Right atrium auricular region (tissue), 2 donors: ENCODE measurements at places on chromosomes 4 and X.

DNA sequence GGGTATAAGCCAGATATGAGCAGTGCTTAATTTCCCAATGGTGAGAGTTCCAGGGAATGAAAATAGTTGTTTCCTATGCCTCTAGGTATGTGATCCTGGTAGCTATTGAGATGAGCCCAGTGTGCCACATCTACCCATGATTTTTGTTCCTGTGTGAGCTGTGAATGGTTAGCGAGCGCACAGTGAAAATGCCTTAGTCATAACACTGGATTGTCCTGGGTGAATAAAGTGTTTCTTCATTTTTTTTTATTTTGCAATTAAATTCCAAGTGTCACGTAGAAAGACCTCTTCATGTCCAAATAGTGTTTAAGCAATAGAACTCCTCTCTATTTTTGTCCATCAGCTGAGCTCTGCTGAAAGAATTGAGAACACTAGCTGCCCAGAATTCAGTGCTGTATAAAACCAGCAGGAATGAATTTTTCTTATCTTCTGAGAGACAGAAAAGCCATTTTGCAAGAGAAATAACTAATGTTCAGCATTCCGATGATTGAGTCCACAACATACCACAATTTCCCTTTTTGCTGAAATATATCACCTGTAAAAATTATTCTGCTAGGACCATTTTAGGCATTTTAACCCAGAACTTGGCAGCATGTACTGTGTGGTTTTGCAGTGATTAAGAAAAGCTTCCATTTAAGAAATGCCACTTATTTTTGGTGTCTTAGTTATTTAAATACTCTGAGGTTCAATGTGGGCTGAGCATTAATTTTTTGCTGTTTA, 5.6 kb downstream of the MAOA start:
- no peak for DNase-seq

GRCh38 chrX:96176921-96177320, 507.7 kb upstream of the DIAPH2 start:
- DNase-seq, result no peak

GRCh38 chr4:4356106-4357041, 30.5 kb upstream of the NSG1 start:
- DNase-seq, result no peak

GRCh38 chrX:102784550-102784949, 64.0 kb downstream of the GPRASP3 start:
- no peak for DNase-seq

DNA sequence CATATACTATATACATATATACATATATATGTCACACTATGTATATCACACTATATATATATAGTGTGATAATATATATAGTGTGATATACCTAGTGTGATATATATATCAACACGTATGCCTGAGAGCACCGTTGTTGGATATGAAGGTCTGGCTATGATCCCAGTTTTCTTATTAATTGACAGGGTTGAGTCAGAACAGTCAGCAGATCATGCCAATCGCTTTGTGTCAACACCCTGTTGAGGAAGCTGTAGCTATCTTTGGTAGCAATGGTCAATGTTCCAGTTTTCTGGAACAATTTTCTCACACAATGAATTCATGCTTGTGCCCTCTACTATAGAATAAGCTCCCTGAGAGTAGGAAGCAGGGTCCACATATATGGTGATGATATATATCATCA, 496.0 kb upstream of the AGA start:
- no peak for DNase-seq

- DNase-seq, result no peak
Observed at GRCh38 chrX:38220415-38221390, at the start of gene SRPX. Gene SRPX, minus strand, starts transcription at chrX:38220871. Its CDS starts 79 bp downstream, at chrX:38220792.

DNA sequence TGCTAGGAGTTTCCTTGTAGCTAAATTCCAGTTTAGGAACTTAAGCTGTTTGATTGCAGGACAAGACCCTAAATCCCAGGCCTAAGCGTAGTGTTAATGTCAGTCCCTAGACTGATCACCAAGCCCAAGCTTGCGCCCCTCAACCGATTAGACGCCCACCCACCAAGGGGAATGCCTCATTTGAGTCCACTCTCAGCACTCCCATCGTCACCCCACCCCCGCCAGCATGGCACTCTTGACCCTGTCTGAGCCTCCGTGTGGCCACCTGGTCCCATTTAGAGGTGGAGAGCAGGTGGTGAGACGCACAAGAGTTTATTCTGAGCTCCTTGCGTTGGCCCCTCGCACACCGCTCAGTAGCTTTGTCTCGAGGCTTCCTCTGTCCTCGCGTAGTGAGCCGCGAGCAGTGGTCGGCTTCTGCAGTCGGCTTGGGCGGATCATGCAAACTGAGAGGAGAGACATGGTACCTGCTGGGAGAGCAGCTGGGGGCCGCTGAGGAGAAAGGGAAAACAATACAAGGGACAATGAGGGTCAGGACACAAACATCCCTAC, 48.5 kb upstream of the ZNF157 start:
- no peak for DNase-seq

DNA sequence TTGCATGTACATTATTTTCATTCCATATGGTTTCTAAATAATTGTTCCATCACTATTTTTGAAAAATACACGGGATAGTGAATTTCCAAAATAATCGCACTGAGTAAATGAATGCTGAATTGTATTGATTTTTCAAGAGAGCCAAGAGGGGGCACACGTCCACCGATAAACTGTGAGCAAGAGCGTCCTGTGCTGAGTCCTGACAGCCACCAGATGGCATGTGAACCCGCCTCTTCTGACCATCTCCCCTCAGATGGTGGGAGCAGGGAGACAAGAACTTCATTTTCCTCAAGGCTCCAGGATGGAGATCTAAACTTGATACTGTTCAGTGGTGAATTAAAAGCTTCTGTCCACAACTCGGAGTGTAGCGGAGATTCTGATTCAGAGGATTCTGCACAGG, 30.6 kb upstream of the IL9R start:
- no peak for DNase-seq

DNA sequence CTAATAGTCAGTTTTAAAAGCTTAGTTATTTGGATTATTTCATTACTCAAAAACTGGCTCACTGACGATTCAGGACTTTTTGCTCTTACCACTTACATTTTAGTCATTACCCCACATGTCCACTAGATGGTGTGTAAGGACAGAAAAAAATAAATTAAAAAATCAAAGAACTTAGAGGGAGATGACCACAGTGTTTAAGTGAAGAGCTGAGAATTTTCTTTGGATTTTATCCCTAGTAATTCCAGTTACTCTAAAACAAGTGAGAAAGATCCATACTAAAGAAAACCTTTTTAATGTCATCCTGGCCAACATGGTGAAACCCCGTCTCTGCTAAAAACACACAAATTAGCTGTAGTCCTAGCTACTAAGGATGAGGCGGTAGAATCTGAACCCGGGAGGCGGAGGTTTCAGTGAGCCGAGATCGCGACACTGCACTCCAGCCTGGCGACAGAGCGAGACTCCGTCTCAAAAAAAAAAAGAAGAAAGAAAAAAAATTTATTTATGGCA, 26.4 kb upstream of the TMPRSS11B start:
- DNase-seq, result no peak

DNA sequence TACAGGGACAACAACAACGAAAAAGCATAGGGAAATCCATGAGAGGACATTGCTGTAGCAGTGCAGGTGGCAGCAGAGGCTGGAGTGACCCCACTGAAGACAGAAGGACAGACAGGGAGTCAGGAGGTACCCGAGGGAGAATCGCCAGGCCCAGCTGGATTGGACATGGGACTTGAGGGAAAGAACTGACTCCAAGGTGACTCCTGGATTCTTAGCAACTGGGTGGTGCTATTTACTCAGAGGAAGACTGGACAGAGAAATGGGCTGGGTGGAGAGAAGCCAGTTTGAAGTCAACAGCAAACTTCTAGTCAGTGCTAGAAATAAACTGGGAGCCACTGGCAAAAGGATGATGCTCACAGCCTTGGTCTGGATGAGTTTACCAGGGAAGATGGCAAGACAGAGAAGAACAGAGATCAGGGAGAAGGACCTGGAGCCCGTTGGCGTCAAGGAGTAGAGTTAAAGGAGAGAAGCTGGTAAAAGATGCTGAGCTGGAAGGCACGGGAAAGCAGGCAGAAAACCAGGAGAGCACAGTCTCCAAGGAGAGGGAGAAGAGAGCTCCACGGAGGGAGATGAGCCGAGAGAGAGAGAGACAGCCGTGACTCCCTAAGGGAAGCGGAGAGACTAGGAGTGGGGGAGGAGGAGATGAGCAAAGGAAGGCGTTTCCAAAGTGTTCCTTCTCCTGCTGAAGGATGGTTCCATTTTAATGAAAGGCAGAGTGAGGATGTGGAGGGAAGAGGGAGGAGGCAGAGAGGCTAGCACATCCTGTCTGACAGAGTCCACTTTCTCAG, 119.4 kb downstream of the AFAP1 start:
- no peak for DNase-seq

DNA sequence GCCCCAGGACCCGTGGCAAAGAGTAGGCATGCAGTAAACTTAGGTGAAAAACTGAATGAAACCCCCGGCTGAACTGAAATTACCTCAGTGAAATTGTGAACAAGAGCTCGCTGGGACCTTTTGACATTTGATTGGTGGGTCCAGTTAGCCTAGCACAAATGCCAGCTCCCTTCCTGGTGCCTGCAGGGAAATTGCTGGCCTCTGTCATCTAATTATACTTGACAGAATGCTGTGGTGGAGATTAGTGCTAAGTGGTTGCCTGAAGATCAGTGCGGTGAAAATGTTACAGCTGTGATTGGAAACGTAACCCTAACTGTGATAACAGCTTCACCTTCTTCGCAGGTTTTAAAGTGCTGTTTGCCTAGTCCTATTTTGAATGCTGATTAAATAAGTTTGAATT, 43.0 kb downstream of the ADD1 start:
- DNase-seq, result no peak

GRCh38 chr4:108359130-108359985, 190.6 kb upstream of the LEF1 start:
- DNase-seq, result no peak

- no peak for DNase-seq
Observed at GRCh38 chr4:17296921-17297890, 214.7 kb downstream of the QDPR start.

GRCh38 chr4:61555789-61556188, 355.7 kb downstream of the ADGRL3 start:
- DNase-seq, result no peak

- DNase-seq, result no peak
Observed at GRCh38 chrX:21974011-21974385, 33.5 kb downstream of the SMS start.

DNA sequence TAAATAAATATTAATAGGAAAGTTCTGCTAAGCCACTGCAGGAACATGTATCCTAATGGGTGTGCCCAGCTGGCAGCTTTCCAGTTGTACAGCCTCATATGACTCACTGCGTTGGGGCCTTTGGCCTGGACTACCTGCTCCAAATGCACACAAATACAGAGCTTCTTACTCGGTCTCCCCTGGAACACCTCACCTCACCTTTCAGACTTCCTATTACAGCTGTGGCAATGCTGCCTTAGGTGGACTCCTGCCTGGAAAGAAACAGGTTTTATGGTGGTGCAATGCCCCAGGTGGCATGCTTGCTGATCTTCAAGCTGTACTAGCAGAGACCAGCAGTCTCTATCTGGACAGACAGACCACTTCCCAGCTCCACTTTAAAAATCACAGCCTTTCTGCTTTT, 85.7 kb upstream of the EXOC1L start:
- peak; percentile 65 for DNase-seq

GRCh38 chr4:106344647-106344970, 24.0 kb downstream of the GIMD1 start:
- DNase-seq, result no peak

DNA sequence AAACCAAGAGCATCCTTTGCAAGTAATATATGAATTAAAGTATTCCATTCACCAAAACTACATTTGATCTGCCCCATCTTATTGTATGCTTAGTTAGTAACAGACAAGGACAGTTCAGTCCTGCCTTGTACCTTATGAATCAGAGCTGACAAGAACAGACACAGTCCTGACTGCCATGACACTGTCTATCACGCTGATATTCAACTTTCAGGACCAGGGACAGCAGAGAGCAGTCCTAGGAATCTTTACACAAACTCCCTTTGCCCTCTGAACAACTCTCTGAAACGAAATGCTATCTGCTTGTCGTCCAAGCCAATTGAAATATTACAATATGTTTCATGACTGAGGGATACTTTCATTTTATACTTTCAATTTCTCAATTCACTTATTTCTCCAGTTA, 268.6 kb upstream of the VCX start:
- DNase-seq, result no peak
